Cortex of kidney (tissue), 1 donor: ENCODE measurements at places on chromosomes 2 and 18.

DNA sequence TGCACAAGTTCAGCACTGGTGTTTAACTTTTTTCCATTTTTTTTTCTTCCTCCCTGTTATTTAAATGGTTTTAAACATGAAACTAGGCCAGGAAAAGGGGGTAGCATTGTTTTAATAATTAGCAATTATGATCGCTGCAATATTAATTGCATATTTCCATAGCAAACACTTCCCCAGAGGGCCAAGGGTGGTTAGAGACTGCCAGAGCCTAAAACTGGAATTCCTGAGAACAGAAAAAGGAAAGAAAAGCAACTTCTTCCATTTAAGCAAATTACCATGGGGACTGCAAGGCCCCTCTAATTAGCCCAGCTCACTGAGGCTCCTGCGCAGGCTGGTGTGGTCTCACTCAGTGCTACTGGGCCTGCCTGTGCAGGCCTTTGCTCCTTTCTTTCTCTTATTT lies 201.5 kb downstream of the SMAD2 start:
- DNase-seq = no peak

DNA sequence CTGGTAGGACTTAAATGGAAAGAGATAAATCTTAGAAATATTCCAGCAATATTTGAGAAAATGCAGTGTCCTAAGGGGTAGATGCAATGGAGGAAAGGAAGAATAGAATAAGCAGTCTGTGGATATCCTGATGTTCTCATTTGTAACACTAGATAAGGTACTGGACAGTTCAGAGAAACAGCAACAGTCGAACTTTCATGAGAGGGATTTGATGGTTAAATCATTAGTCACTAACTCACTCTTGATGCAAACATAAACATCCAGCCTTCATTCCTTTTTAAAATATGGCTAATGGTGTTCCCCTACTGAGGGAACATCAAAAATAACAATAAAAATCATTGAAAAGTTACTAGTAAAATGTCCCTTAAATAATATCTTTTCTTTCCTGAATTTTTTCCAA lies 211.4 kb upstream of the SLC39A10 start:
- DNase-seq = no peak

DNA sequence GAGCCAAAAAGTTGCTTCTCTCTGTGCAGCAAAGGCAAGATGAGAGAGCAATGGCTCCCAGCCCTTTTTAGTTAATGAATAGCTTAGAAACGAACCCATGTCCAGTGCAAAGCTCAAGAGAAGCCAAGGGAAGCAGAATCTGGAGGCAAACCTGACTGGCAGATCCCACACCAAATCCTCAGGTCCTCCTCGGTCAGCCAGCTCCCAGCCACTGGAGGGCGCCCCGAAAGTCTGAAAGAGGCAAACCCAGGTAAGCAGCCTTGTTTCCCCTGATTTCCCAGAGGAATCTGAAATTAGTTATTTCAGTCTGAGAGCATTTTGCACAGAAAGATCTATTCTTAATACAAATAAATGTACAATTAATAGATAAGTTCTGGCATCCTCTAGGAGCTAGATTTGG lies 71.3 kb upstream of the PID1 start:
- no peak for DNase-seq

DNA sequence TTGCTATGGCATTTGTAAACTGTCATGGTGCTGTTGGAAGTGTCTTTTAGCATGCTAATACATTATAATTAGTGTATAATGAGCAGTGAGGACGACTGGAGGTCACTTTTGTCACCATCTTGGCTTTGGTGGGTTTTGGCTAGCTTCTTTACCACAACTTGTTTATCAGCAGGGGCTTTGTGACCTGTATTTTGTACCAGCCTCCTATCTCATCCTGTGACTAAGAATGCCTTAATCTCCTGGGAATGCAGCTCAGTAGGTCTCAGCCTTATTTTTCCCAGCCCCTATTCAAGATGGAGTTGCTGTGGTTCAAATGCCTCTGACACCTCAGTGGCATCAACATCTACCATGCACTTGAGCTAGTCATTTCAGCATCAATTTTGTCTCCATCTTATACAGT lies 29.7 kb downstream of the LYPD6 start:
- DNase-seq = no peak

DNA sequence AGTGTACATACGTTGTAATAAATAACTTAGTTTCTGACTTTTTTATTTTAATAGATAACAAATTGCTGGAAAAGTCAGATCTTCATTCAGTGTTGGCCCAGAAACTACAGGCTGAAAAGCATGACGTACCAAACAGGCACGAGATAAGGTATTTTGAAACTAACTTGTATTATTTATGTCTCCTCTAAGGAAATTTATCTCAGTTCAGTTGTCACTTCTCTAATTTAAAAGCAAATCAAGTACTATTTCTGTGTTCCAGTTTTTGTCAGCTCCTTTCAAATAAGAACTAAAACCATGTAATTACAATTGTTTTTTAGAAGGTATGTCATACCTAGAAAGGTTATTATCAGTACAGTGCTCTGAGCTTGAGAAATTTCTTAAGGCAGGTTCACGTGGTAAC lies 4.6 kb downstream of the ATG16L1 start:
- no peak for DNase-seq

- no peak for DNase-seq
Measured at GRCh38 chr18:9561759-9562158, 52.6 kb downstream of the PPP4R1 start.

- no peak for DNase-seq
Measured at GRCh38 chr2:61736953-61737352, 116.9 kb downstream of the FAM161A start.

GRCh38 chr2:225190987-225191386 lies 148.7 kb upstream of the DOCK10 start:
- DNase-seq = no peak

- DNase-seq = no peak
Measured at GRCh38 chr2:240933048-240933965, 27.2 kb downstream of the CROCC2 start.

- DNase-seq = no peak
Measured at GRCh38 chr2:109211315-109211714, 82.3 kb downstream of the SH3RF3 start.

DNA sequence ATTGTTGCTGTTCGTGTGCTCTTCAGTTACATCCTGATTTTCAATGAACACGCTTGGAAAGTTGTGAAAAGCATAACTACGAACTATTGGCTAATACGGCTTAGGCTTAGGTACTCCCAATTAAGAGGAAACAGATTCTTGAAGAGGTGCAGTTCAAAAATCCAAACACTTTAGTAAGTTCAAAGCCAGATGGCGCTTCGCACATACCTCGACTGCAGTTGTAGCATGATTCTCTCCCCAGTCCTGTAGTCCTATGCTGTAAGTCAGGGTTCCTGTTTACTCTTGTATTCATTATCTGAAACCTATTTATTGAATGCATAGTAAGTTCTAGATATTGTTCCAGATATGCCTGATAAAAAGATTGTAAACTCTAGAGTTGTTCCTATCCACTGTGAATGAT lies 165.2 kb downstream of the TRIB2 start:
- no peak for DNase-seq

GRCh38 chr2:242063436-242063835 lies 193.9 kb downstream of the RTP5 start:
- no peak for DNase-seq

GRCh38 chr2:220969348-220969747 lies 602.8 kb downstream of the EPHA4 start:
- DNase-seq = no peak

GRCh38 chr2:102401456-102401855 lies 21.5 kb upstream of the IL18RAP start:
- no peak for DNase-seq

DNA sequence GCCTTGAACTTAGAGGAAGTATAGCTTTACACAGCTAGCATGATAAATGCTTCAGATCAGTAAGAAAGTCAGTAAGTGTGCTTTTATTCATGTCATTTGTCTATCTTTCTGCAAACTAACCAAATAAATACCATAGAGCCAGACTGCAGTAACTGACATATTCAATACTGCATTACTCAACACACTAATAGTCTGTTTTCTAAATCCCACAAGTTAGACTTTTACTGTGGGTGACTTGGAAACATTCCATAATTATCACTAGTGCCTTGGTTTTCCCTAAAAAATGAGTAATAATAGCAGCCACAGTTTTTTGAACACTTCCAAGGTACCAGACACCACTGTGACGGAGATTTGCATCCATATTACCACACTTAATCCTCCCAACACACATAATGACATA lies 33.0 kb downstream of the ACVR1 start:
- no peak for DNase-seq

DNA sequence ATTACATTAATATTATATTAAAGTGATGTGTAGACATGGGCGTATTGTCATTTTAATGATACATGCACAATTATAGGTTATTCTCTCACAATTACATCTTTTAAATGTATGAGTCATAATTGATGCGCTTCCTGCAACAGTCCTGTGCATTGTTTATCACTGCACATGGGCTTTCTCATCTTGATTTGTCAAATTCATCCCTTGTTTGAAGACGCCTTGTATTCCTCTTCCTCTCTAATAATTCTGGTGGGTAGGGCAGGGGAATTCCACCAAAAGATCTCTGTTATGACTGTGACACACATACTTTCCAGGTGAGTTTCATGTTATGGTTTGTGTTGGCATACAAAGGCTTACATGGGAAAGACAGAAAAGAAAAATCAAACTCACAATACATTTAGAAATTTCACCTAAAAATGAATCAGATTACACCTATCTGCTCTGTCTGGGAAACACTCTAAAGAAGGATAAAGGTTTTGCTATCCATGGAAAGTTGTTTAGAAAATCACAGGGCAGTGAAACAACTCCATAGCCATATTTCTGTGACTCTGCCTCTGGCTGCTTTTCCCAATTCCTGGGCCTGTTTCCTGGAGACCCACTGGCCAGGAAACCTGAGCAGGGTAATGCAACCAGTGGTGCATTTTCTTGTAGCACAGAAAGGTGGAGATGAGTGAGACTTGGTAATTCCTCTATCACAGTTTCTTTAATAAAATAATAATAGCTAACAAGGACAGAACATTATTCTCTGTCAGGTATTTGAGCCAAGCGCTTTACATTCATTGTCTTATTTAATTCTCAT lies 13.2 kb downstream of the SLC9A2 start:
- no peak for DNase-seq

DNA sequence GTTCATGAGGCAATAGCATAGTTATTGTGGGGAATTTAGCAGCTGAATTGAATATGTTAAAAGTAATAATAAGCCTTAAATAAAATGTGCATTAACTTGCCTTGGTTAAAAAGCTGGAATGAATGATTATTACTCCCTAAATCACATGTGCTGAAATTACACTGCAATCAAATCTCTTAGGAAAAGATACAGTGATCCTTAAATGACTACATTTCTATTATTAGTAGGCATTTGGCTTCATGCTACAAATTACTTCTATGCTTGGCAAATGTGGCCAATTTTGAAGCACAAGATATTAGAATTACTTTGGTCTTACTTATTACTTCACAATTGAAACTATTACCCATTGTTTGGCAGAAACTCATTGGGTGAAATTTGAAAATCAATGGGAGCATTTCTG lies 5.4 kb downstream of the RND3 start:
- DNase-seq = no peak

GRCh38 chr2:219508444-219508734 lies 5.9 kb upstream of the ASIC4 start:
- DNase-seq = no peak

DNA sequence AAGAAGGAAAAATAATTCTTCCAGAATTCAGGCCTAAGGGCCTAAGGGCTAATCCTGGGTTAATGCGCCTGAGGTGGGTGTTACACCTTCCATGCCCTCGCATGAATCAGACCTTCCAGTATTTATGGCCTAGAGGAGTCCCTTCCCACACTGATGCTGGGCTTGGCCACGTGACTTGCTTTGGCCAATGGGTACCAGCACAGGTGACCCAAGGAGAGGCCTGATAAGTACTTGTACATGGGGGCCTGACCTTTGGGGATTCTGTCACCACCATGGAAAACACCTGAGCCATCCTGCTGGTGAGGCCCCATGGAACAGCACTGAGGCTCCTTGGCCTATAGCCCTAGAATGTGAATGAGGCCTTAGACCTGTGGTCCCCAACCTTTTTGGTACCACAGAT lies 79.8 kb downstream of the TNFRSF11A start:
- no peak for DNase-seq

DNA sequence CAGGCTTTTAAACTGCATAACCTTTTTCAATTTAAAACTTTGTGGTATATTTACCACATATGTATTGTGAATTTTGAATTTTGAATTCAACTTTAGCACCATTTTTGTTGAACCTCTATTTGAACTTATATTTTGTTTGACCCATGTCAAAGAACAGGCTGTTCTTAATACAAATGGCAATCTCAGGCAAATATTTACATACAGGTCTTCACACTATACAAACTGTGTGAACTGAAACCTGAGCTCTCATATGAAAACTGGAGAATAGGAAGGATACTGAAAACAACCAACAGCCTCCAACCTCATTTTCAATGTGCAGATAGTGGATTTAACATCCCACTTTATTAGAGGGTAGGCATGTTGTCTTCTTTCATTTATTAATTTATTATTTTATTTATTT lies 491.8 kb downstream of the KCNJ3 start:
- no peak for DNase-seq

DNA sequence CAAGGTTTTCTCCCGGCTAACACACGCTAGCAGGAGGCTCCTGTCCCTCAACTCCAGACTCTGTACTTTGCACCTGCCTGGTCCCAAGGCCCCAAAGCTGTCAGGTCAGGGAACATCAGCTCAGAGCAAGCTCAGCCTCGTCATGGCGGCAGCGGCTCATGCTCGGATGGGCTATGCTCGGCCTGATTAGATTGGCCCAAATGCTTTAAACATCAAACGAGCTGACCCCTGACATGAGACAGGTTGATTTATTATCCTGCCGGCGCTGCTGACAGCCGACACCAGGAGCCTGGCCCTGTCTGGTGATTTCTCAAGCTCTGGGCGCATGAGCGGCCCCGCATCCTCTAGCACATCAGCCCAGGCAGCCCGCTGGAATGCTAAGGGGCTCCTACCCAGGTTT lies 436.4 kb downstream of the EIPR1 start:
- DNase-seq = no peak

- DNase-seq = no peak
Measured at GRCh38 chr2:26018184-26019055, 15.5 kb upstream of the RAB10 start.

- no peak for DNase-seq
Measured at GRCh38 chr18:75545189-75545588, 117.7 kb upstream of the SMIM21 start.

GRCh38 chr2:101463911-101464641 lies 10.8 kb downstream of the RFX8 start:
- no peak for DNase-seq

- DNase-seq = no peak
Measured at GRCh38 chr2:112915300-112916144, 4.6 kb downstream of the IL37 start.

- no peak for DNase-seq
Measured at GRCh38 chr2:68768951-68769350, 34.3 kb downstream of the ARHGAP25 start.

GRCh38 chr2:191316246-191316994 lies 71.2 kb downstream of the MYO1B start:
- DNase-seq = no peak

DNA sequence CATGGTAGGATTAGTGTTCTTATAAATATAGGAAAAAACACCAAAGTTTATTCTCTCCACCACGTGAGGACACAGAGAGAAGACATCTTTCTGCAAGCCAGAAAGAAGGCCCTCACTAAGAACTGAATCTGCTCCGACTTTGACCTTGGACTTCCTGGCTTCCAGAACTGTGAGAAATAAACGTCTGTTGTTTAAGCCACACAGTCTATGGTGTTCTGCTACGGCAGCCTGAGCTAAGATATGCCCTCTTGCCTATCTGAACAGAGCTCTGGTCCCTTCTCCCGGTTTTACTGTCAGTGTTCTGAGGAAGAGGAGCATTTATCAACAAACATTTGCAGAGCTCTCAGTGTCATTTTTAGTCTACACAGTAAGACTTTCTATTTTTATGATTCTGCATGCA lies 131.3 kb downstream of the DOK6 start:
- no peak for DNase-seq
